Glomerular endothelial cell (primary cell): ENCODE measurements at places on chromosomes 3 and 15. TPM values are rescaled to one million over a fixed set of nuclear protein-coding genes. Genes with fewer than 3 reads are reported as not detected.

Gene SEMA5B
- not detected in 2 replicates for total RNA-seq

Gene IGSF11
- 0.44 TPM in 1 of 2 replicates, not detected in the other for total RNA-seq

DNA sequence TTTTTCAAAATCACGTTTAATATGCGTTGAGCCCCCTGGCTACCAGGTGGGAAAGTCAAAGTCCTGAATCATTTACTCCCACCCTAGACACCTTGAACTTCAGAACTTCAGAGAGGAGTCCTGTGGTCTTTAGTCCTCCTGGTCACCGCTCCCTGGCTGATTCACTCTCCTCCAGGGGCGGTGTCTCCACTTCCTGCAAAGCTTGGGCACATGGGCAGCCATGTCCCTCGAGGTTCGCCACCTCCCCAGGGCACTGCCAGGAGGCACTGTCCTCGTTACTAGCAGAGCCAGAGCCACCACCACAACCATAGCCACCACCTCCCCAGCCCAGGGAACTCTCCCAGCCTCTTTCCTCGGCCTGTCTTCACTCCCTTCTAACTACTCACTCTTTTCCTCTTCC lies 31.0 kb downstream of the LOXL1 start:
- no peak for DNase-seq

GRCh38 chr3:54906763-54907162 lies 21.1 kb downstream of the LRTM1 start:
- no peak for DNase-seq

- no peak for DNase-seq
These were observed 47.6 kb downstream of the IL16 start for GRCh38 chr15:81244306-81244705.
